Fibroblast of skin of right quadriceps (primary cell): ENCODE measurements at places on chromosomes 3 and 15.

DNA sequence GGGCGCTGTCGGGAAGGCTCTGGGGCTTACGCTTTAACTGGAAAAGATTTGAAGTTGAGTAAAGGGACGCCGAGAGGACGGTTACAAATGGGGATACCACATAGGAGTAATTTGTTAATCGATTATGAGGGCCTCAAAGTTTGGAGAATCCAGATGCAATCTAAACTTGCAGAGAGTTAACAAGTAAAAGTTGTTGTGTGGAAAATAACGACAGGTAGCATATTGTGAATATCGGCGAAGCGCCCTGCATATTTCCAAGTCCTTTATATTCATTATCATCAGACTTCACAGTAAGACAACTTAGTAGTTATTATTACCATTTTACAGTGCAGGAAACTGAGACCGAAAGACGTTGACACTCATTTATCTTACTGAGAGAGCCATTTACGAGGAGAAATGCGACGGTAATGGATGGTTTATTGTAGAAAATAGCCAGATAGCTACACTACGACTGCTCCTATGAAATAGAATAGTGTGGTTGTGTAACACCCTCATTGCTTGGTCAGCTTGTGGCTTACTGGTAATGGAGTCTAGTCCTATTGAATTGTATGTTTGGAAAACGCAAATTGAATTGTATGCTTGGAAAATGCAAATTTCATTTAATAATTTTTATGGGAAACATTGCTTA, 700 bp downstream of the MKRN2 start:
- DNase-seq = peak; percentile 28

GRCh38 chr15:90619939-90620338, 90.2 kb downstream of the CRTC3 start:
- DNase-seq = no peak

GRCh38 chr15:64810497-64811326, 14.7 kb downstream of the PIF1 start:
- DNase-seq = no peak

DNA sequence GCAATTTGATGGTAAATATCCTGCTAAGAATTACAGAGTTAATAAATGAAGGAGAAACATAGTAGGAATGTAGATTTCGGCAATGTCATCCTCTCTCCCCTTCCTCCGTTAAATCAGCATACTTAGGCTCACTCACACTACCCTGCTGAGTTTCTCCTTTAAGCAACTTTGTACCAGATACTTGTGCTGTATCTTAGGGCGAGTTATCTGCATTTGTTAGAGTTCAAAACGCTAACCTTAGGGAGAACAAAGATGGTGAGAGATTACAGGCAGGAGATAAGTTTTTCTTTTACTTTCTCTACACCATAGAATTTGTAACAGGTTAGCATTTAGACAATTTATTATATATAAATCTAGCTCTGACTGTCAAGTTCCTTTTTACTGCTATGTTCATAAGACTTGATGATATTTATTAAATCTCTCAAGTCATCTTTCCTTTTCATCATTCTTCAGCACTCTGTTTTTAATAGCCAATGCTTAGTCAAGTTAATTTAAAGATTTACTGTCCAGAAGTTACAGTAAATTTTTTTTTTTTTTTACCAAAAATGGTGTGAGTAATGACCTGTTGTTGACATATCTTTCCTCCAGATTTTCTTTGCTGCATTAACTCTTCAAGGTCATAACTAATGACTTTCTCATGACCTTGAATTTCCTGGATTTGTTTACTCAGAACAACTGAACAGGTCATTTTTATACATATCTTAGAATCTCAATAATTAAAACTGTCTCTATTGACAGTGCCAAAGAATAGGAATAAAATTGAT, 22.2 kb downstream of the SUCNR1 start:
- DNase-seq = peak; percentile 53

DNA sequence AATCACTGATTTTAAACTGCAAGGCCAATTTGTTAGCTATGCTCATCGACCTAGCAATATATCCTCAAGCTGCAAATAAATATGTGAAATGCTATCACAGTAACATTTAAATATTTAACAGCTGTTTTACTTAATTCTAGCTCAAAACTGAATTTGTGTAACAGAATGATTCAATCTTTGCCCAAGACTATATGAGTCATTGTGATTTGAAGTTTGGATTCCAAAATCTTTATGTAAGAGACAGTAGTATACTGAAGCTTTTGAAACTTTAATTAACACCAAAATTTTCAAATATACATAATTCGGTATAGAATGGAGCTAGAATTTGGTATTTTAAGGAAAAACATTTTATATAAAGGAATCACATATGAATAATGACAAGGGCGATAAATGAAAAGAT, 603.0 kb upstream of the ROBO2 start:
- DNase-seq = peak; percentile 48

DNA sequence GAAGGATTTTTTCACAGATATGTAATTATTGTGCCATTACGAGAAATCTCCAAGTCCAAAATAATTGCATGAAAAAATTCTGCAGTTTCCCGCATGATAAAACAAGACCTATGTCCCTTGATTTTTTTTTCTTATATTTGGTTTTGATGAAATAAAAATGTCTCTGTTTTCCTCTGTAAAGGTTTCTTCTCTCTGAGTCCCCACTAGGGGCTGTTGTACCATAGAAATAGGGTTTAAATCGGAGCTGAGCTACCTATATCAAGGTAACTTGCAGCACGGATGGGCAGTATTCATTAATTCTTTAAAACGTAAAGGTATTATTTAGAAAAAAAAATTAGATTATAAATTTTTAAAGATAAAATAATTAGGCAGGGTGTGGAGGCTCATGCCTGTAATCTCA, 66.6 kb upstream of the IGF1R start:
- DNase-seq = no peak

DNA sequence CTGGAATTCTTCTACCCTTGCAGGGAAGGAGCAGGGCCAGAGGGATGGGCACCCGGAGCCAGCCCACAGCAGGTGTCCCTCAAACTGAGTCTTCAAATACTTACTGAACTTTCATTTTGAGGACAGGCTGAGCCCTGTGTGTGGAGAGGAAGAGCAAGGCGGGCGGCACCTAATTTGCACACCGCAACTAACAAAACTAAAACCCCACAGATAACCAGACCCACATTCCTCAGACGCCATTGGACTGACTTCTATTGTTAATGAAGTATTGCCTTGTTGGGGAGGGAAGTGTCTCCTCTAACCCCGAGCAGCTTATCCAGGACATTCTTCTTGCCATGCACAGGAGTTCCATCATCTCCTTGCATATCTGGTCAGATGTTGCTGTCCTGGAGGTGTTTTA, 105.2 kb upstream of the NR2E3 start:
- peak; percentile 71 for DNase-seq

GRCh38 chr3:177525987-177526712, 328.9 kb upstream of the TBL1XR1 start:
- DNase-seq = no peak

GRCh38 chr3:57966829-57967228, 41.4 kb upstream of the FLNB start:
- DNase-seq = peak; percentile 38

DNA sequence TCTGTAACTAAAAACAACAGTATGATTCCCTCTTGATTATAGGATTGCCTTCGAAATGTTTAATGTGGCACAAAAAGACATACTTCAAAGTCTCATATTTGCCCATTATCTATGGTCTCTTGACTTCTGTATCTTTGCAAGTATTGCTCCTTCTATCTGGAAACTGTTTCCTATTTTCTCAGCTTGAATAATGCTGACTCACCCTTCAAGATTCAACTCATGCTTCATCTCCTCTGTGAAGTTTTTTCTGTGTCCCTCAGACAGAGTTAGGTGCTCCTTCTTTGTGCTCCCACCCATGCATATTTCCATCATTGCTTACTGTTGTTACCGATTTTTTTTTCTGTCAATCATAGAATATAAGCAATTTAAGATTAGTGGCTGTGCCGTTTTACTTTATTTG, 192.8 kb upstream of the ROBO1 start:
- no peak for DNase-seq

DNA sequence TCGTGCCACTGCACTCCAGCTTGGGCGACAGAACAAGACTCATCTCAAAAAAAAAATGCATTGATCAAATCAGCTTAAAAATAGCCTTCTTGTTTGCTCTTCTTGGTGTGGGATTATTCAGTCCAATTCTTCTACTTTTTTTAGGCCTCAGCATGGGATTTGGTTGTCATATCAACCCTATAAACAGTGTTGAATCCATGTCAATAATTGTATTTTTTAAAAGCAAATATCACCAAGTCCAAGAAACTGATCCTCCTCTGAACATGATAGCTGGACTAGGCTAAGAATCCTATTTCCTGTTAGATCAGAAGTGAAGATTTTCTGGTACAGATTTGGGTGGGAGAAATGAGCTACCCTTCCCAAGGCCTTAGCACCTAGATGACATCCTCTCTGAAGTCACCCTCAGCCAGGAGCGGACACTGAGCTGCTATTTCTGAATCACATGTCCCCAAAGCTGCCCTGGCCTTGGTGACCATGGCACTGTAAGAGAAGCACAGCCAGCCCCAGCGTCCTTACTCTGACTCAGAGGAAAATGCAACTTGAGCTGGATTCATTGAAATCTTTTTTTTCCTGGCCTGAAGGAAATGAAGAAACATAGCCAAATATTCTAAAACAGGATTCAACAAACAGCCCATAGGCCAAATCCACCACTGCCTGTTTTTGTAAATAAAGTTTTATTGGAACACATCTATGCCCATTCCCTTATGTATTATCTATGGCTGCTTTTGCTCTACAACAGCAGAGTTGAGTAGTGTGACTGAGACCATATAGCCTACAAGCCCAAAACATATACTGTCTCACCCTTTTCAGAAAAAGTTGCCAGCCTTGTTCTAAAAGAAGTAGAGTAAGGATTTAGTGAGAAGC, 215.9 kb upstream of the CTDSPL start:
- no peak for DNase-seq

DNA sequence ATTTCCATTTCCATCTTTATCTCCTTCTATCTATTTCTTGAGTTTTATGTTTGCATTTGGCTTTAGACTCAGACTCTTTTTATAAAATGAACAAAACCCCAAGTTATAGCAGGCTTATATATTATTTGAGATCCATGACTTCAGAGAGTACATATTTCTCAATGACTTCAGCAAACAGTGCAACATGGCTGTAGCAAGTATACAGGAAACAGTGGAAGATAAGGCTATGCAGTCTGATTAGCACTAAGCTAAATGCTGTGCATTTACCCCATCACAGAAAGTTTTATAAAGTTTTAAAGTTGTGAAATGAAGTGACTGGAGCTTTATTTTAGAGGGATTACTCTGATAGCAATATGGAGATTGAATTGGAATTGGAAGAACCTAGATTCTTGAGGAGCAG, 463.5 kb upstream of the TGFBR2 start:
- DNase-seq = no peak

DNA sequence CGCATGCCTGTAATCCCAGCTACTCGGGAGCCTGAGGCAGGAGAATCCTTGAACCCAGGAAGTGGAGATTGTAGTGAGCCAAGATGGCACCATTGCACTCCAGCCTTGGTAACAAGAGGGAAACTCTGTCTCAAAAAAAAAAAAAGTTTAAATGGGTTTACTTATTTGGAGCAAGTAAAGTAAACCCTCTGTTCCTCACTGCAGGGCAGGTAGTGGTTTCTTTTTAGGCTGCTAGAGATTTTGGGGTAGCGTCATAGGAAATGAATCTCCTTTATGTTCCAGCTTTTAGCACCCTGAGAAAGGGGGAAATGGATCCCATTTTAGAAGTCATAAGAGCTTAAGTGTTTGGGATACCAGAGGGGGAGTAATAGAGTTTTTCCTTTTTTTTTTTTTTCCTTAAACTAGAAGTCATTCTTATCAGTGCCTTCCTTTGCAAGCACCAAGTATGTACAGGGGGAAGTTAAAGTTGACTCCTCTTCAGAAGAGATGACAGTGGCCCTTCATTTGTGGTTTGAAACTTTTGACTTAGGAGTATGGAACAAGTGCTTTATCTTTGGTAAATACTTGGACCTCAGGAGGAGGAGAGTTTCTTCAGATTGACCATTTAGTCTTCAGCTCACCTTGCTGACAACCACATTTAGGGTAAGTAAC, 8.0 kb downstream of the PXK start:
- no peak for DNase-seq

DNA sequence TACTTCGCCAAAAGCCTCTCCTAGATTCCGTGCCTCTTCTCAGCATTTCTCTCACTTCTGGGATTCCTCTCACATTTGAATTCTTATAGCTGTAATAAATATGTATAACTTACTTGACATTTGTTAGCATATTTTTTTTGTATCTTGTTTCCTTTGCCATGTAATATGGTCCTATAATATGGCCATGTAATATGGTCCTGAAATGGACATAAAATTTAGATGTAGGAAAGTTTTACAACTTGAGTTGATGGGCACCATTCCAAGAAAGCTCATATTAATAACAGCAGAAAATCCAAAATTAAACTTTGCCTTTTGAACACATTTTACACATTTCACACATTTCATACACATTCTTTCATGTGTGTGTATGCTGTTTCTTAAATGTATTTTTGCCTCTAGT, 480.6 kb downstream of the RBMS3 start:
- no peak for DNase-seq

- no peak for DNase-seq
These were observed 7.3 kb upstream of the CACNA1D start for GRCh38 chr3:53486961-53487654.

DNA sequence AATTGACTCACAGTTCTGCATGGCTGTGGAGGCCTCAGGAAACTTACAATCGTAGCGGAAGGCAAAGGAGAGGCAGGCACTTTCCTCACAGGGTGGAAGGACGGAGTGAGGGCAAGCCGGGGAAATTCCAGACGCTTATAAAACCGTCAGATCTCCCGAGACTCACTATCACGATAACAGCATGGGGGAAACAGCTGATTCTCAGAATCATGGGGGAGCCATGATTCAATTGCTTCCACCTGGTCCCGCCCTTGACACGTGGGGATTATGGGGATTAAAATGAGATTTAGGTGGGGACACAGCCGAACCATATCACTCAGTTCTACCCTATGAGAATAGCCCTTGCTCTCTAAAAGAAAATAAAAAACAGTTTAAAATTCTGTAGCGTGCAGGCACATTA, 13.4 kb upstream of the SYNPR start:
- no peak for DNase-seq

- peak; percentile 64 for DNase-seq
These were observed 264.0 kb upstream of the IL12A start for GRCh38 chr3:159724627-159725026.

- DNase-seq = no peak
These were observed 141.4 kb downstream of the PEX5L start for GRCh38 chr3:179895330-179895729.
